ENCODE measurements at places on chromosomes 6 and 20.

GRCh38 chr20:52829111-52829510 is 143.0 kb upstream of the TSHZ2 start:
- DNase-seq = no peak

DNA sequence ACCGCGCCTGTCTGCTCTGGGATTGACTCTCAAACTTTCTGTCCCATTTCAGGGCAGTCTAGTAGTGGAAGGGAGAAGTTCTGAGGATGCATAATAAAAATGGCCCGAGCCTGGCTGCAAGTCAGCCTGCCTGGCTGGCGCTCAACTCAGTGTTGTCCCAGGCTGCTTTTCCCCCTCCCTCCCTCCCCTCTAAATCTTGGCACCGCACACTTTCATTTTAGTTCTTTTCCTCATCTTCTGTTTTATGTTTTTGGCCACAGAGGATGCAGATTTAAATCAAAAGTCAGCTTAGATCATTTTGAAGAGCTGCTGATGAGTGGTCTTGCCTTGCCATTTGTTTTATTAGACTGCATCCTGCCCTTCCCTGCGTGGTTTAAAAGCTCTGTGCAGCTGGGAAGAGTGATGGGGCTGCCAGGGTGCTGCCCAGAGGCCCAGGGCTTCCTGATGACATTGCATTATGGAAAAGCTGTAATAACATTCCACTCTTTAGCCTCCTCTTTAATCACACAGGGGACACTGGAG is 6.5 kb upstream of the UQCC2 start:
- no peak for DNase-seq

- no peak for DNase-seq
Measured at GRCh38 chr6:108031968-108032367, 42.6 kb downstream of the OSTM1 start.

DNA sequence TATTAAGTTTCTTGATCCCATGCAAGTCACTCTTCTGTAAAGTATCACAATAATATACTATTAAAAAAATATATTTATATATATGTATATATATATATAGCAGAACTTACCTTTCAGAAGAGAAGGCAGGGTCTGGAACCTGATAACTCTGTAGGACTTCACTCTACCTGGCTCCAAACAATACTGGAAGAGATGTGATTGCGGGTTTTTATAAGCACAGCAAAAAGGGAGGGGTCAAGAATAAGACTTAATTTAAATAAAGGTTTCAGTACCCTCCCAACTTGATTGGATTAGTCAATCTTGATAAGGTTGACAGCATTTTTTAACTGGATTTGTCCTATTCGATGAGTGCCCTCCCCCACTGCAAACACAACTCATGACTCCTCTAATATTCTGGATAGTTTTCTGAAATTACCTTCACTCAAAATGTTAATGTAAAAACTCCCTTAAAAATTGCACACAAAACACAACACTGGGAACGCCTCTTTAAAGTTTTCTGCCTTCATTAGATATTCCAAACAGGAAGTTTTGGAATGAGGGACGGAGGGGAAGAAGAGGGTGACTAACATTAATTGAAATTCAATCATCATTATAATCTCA is 4.0 kb upstream of the ZNF217 start:
- no peak for DNase-seq

DNA sequence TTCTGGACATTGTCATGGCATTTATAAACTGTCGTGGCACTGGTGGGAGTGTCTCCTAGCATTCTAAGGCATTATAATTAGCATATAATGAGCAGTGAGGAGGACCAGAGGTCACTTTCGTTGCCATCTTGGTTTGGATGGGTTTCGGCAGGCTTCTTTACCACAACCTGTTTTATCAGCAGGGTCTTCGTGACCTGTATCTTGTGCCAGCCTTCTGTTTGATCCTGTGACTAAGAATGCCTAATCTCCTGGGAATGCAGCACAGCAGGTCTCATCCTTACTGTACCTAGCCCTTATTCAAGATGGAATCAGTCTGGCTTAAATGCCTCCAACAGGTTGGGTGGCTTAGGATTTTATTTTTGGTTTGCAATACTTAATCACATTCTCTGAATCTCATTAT is 142.7 kb upstream of the GGTLC1 start:
- no peak for DNase-seq

- DNase-seq = no peak
Measured at GRCh38 chr20:4600308-4601014, 121.2 kb upstream of the PRND start.

DNA sequence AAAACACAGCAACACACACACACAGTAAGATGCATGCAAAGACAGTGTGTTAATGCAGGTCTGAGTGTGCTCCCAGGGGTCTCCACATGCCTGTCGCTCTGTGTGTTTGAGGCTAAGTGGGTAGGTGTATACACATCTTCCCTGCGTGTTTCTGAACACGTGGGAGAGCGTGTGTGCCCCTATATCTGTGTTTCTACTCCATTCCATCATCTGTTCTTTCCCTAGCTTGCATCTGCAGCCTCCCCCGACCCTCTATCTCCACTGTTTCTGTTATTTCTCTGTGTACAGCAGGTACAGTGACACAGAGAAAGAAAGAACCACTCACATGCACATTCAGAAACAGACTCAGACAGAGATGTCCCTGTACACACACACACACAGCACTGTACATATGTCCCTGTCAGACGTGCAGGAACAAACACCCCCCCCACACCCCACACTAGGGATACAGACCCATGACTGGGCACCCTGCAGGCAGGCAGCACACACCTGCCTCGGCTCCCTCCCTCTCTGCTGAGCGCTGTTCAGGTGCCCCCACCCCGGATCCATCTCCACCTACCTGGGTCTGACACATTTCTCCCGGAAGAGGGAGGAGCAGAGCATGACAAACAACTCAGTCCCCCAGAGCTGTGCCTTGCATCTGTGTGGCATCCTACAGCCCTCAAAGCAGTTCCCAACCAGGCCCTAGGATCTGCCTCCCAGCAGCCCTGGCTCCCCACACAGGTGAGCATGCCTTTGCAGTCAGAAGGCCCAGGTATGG is 27.6 kb downstream of the KCNK15 start:
- no peak for DNase-seq

DNA sequence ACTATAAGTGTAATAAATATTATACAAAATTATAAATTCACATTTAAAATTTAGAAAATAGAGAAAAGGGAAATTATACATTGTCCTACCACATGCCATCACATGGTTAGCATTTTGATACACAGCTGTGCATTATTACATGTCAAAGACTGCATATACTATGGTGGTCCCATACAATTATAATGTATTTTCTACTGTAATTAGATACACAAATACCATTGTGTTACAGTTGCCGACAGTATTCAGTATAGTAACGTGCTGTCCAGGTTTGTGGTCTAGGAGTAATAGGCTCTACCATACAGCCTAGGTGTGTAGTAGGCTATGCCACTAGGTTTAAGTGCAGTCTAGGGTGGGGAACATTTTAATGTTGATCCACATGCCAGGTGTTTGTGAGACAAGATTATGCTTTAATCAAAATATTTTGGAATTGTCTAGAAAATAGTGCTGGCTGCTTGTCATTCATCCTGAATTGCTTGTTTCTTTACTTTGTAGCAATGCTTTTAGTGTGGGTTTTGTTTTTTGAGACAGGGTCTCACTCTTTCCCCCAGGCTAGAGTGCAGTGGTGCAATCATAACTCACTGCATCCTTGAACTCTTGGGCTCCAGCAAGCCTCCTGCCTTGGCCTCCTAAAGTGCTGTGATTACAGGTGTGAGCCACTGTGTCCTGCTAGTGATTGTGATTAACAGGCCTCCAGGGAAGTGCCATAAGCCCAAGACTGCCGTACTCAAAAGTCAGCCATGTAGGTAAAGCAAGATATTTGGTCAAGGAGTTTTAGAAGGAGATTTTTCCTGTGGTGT is 39.0 kb downstream of the DSTN start:
- DNase-seq = no peak

DNA sequence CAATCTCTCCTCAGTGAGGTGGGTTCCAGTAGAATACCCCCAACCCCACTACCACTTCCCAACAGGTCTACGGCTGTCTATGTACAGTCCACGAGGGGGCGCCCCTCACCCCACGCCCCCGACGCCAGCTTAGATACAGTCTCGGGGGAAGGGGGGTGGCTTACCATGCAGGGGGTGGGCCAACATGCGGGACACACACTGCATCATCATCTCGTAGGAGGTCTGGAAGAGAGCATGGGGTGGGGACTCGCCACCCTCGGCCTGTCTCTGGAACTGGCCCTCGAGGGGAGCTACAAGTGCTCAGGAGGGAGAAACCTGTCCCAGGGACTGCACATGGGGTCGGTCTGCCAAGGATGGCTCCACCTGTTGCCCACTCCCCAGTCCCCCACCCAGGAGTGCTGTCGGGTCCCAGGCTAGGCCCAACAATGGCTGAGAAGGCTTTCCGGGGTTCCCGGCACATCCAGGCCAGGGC is 8.5 kb downstream of the MTCH1 start:
- no peak for DNase-seq

All from ascending aorta (tissue), 2 donors.